Activated CD8-positive, alpha-beta T cell treated with anti-CD3 and anti-CD28 coated beads for 36 hours (primary cell): ENCODE measurements at places on chromosomes 16 and 17.

DNA sequence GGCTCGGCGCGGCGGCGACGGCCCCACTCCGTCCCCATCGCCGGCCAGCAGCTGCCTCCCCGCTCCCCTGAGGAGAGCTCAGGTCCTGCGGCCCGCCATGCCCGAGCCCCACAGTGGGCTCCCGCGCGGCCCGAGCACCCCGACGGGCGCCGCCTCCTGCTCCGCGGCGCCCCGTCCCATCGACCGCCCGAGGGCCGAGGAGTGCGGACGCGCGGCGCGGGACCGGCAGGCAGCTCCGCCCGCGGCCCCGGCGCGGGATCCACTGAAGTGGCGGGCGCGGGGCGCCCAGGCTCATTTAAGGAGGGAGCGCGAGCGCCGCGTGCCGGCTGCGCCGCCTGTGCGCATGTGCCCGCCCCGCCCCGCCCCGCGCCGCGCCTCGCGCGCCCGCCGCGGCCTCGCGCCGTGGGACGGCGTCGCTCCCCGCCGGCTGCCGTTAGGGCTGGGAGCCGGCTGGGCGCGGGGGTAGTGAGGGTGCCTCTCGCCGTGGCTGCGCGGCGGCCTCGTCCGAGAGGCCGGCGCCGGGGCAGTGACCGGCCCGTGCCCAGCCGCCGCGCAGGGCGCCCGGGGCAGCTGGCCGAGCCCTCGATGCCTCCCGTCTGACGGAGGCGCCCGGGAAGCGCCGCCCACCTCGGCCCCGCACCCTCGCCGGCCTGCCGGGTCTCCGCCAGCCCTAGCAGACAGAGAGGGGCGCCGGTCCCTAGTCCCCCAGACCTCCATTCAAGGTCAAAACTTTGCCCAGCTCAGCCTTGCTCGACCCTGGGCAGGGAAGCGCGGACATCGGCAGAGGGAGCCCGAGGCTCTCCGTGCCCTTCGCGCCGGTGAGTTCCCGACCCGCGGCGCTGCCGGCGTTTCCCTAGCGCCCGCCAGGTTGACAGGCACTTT lies at the start of gene NETO2:
Gene NETO2 (minus strand): TSS at position 269 of the 882 bp plus-strand sequence. CDS start 333 bp downstream, outside the sequence.
- peak; percentile 56 for DNase-seq

GRCh38 chr17:68863091-68863652 lies 92.0 kb downstream of the ABCA8 start:
- no peak for DNase-seq

- DNase-seq, result no peak
These were observed 78.9 kb upstream of the FBXO47 start for GRCh38 chr17:39045948-39046679.

GRCh38 chr17:4949321-4950074 lies 1.2 kb upstream of the PFN1 start:
- peak; percentile 84 for DNase-seq

DNA sequence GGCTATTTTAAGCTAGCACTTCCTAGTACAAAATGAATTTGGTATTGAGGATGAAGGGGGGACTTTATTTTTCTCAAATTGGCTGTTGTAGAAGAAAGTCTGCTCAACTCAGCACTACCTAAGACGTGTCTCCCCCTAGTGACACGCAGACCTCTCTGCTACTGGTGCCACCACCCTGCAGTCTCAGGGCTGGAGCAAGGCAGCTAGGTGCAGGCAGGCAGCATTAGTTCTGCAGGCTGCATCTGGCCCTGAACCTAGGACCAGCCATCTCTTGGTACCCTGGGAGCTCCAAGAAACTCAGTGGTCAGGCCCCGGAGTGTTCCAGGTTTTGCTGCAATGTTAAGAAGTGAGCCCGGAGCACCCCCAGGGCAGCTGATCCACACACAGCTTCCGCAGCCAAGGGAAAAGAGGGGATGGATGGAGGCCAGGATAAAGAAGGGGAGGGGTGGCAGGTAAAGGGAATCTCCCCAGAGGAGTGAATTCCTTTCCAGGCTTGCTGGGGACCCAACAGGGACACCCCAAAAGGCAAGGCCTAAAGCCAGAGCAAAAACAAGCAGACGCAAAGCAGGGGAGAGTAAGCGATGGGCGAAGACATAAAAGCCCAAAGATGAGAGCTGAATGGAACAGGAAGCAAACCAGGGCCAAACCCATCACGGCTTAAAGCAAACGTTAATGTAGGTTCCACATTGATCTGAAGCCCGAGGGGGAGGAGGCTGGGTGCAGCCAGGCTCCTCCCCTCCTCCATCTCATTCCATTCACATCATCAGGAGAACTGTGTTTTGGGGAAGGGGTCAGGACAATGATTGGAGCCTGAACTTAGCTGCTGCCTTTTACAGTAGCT lies 200.5 kb downstream of the ZFHX3 start:
- DNase-seq, result peak; percentile 40

DNA sequence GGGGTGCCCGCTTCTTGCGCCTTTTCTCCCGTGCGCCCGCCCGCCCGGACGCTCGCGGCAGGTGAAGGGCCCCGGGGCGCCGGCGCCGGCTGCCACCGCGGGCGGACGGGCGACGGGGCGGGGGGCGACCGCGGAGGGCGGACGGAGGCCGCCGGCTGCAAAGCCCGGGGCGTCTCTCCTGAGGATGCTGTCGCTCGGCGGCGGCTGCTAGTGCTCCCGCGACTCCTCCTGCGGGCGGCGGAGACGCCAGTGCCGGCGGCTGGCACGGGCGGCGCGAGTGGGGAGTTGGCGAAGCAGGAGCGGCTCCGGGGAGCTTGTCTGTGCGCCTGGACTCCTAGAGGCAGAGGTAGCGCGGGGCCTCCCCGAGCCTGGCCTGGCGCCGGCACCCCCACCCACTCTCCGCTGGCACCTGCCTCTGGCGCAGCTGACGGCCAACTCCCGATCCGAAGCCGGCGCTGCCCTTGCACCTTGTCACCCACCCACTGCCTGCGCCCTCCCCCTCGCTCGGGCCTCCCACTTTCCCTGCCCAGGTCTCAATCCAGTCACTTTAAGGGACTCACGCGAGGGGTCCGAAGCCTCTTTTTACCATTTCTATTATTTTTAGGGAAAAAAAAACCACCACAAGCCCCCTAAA lies at the start of gene FAM20A:
Gene FAM20A (minus strand): TSS at position 437 of the 634 bp plus-strand sequence. CDS start 701 bp downstream, outside the sequence.
- peak; percentile 20 for DNase-seq

- no peak for DNase-seq
These were observed 667 bp downstream of the FSCN2 start for GRCh38 chr17:81528651-81529436.
